ENCODE measurements at places on chromosomes 11 and 22.

DNA sequence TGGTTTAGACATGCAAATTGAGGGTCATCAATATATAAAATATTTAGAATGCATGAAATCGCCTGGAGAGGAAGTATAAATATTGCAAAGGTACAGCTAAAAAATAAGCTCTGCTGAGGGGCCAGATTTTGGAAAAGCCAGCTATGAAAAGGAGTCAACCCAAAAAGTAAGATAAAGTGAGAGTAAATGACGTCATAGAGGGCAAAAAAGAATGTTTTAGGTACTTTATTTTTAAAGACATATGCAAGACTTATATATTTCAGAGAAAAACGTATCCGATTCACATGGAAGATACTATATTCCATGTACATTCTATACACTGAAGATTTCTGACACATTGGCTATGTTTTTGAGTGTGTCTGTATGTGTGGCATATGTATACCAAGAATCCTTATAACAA is 13.6 kb downstream of the GRM5 start:
- DNase-seq, result no peak

DNA sequence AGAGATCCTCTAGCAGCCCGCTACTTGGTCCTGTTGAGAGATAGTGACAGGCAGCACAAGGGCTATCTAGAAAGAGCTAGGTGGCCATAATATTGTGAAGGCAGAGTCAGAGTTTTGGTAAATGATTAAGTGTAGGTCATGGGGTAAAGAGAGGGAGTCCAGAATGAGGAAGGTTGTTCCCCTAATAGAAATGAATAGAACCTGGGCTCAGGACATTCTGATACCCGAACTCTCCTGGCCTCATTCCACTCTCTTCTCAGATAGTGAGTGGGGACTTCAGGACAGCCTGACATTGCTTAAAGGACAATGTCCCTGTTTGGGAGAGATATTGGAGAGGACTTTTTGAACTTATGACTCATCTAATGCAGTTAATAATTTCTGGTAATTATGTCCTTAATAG is 20.6 kb downstream of the SLC5A1 start:
- no peak for DNase-seq

GRCh38 chr11:68780829-68781228 is 29.5 kb upstream of the TESMIN start:
- no peak for DNase-seq

DNA sequence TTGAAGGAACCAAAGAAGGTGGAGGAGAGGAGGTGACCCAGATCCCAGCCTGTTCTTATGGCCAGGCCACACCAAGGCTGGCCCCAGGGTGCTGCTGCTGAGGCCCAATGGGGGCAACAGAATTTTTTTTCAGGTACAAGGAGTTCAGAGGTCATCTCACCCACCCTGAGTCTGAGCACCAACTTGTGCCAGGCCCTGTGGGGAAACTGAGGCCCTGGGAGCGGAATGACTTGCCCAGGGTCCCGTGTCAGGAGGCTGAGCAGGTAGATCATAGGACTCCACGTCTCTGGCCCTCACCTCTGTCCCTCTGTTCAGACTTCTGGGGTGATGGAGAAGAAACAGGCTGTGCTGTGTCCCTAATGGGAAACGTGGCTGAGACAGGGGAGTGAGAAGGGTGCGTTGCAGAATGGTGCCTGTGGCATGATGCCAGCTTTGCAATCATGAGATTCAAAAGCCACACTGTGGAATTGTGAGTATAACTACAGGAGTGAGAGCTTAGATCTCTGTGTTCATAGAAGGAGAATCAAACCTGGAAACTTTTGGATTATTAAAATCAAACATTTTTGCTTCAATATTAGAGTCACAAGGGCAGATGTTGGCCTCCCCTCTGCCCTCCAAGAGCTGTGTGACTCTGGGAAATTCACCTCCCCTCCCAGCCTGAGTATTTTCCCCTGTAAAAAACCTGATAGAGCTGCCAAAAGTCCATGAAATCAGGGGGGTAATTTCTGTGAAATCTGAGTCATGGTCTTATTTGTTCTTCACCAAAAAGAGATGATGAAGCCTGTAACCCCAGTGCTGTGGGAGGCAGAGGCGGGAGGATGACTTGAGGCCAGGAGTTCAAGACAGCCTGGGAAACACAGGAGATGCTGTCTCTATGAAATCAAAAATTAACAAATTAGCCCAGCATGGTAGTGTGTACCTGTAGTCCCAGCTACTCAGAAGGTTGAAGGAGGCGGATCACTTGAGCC is 874 bp downstream of the APOL1 start:
- DNase-seq, result no peak

DNA sequence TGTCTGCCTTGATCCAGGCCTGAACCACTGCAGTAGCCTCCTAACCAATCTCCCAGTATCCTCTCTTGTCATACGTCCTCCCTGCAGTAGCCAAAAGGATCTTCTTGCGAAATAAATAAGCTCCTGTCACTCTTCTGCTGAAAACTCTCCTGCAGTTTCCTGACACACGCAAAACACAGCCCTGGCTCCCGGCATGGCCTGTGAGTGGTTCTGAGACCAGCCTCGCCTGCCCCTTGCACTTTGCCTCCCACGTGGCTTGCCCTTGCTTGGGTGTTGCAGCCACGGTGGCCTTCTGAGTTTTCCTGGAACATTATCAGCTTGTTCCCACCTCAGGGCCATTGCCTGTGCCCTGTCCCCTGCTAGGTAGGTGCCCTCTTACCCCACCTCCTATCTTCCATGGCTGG is 7.2 kb downstream of the ZC3H7B start:
- DNase-seq, result no peak

GRCh38 chr11:45026835-45027234 is 76.2 kb upstream of the TP53I11 start:
- no peak for DNase-seq

DNA sequence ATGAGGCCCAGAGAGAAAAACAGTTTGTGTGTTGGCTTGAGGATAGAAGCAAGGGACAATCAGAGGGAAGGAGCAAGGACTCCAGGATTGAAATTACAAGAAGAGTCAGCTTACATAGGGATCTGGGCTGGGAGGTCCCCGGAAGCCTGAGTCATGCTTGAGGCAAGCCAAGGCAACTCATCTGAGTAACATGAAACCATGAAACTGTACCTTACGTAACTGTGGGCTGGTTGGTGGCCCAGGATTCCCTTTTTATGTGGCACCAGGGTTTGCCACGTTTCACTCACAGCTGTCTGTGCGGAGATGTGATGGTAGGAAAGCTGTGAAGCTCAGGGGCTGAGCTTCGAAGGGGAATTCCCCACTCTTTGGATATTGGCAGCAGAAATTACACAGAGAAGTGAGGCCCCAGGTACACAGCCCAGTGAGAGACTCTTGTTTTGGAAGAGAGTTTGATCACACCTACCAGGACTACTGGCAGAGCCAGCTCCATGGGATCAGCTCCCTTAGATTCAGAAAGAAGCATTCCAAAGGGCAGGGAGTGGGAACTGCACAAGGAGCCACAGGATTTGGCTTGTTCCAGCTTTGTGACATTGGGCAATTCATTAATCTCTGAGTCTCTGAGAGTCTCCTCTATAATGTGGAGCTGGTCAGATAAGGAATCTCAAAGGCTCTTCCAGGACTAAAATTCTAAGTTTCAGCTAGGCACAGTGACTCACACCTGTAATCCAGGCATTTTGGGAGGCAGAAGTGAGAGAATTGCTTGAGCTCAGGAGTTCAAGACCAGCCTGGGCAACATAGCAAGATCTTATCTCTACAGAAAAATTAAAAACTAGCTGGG is 7.8 kb downstream of the SLC5A1 start:
- DNase-seq, result no peak
